Stimulated activated naive B cell treated with anti-CD40 and anti-IgM and Interleukin-4, amounts not matched to agents 10 μg/mL and 1 μg/mL and 100 μg/mL, for 72 hours (primary cell): ENCODE measurements at places on chromosomes 7 and 10.

DNA sequence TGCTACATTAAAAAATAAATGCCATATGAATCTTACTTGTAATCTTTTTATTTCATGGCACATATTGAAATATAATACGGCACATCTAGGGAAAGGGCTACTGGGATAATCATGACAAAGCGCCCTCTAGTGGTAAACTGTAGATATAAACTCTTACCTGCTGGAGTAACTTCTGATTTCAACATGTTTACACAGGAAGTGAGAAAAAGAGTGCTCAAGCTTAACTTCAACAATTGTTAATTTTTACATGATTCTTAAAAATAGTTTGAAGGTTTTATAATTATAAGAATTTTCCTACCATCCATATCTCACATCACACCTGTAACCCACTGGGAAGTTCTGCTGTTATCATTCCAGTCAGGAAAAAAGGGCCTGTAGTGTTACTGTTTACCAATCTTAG, 2.0 kb upstream of the HEPACAM2 start:
- H3K4me3 ChIP-seq: no peak overlapping the region
- H3K27ac ChIP-seq: no peak overlapping the region
- H3K27me3 ChIP-seq: no peaks in the 10 kb centered on the region
- no peak for DNase-seq
- peaks cover 2% of the 10 kb centered on the region for H3K4me1 ChIP-seq

DNA sequence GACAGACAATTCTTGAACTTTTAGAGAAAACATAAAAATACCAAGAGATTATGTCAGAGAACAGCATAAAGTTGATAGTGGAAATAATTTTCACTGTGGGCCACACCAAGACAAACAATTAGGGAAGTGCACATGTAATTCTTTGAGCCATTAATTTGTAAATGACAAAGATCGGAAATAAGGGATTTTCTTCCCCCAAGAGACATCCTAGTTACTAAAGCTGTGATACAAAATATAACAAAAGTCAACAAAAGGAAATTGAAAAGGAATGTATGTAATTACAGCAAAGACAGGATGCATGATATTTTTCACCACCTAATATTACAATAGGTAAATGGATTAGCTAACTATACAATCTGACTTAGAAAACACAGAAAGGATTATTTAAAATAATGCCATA, 12.4 kb upstream of the LRRC72 start:
- no peak overlapping the region for H3K27ac ChIP-seq
- peaks cover 7% of the 10 kb centered on the region for H3K4me1 ChIP-seq
- H3K4me3 ChIP-seq: no peak overlapping the region
- H3K27me3 ChIP-seq: no peaks in the 10 kb centered on the region
- DNase-seq: no peak

DNA sequence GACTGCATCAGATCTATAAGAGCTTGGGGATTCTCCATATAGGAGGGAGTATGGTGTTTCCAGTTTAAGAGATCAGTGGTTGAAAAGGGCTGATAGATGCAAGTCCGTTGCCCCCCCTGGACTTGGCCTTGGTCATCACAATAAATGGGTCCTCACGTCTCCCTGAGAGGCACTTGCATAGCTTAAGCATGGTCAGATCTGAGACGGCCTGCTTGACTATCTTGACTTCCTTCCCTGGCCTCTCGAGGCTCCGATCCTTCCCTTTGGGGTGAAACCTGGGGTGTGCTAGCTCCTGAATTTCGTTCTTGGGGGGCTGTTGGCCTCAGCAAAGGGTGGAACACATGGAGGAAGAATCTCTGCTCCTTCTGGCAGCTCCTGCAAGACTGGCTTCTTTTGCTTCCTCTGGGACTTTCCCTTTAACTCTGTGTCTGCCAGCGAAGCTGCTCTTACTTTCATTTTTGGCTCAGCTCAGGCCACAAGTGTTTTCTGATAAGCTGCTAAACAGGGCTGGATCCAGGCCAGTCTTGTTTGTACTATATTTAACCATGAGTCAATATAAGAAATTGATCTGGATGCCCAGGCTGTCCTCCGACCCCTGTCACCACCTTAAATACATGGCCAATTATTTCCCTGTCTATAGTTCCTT, 11.2 kb upstream of the ZNF485 start:
- peaks cover 29% of the 10 kb centered on the region for H3K4me1 ChIP-seq
- H3K27ac ChIP-seq: peak overlapping the region; percentile 87
- peaks cover 3% of the 10 kb centered on the region for H3K27me3 ChIP-seq
- H3K4me3 ChIP-seq: peak overlapping the region; percentile 83

- H3K27ac ChIP-seq: no peak overlapping the region
- no peaks in the 10 kb centered on the region for H3K36me3 ChIP-seq
- DNase-seq: no peak
Measured at GRCh38 chr10:68153473-68154210, 44.4 kb downstream of the MYPN start.

- H3K4me3 ChIP-seq: no peak overlapping the region
- DNase-seq: no peak
- H3K4me1 ChIP-seq: no peaks in the 10 kb centered on the region
- H3K27ac ChIP-seq: no peak overlapping the region
Measured at GRCh38 chr7:74505471-74506324, 52.0 kb downstream of the GTF2IRD1 start.

- peaks cover 9% of the 10 kb centered on the region for H3K4me1 ChIP-seq
- H3K27me3 ChIP-seq: peaks cover 29% of the 10 kb centered on the region
- no peak overlapping the region for H3K4me3 ChIP-seq
- H3K36me3 ChIP-seq: no peaks in the 10 kb centered on the region
Measured at GRCh38 chr7:104862719-104863118, 151.3 kb upstream of the KMT2E start.

DNA sequence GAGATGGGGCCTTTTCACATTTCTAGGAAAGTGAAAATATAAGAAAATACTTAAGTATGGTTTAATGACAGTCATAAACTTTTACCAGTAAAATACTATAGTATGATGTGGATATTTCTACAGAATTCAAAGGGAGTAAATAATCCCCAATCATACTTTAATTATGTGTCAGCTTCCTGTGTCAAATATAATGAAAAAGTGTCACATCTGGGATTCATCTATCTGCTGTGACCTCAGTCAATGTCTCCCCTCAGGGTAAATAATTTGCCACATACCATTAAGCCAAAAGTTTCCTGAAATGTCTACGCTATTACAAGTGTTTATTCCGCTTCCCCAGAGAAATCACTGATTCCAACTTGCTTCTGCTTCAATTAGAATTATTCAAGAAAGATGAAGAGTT, 110.5 kb downstream of the ITGA8 start:
- H3K27ac ChIP-seq: no peak overlapping the region
- peaks cover 2% of the 10 kb centered on the region for H3K27me3 ChIP-seq
- H3K4me1 ChIP-seq: no peaks in the 10 kb centered on the region
- no peak for DNase-seq
- no peak overlapping the region for H3K4me3 ChIP-seq
- H3K36me3 ChIP-seq: no peaks in the 10 kb centered on the region

GRCh38 chr7:124956160-124956559, 26.5 kb upstream of the POT1 start:
- no peaks in the 10 kb centered on the region for H3K36me3 ChIP-seq
- DNase-seq: no peak
- peaks cover 6% of the 10 kb centered on the region for H3K4me1 ChIP-seq

GRCh38 chr7:6618621-6619020, 3.2 kb downstream of the ZNF853 start:
- DNase-seq: no peak
- peaks cover 7% of the 10 kb centered on the region for H3K36me3 ChIP-seq

DNA sequence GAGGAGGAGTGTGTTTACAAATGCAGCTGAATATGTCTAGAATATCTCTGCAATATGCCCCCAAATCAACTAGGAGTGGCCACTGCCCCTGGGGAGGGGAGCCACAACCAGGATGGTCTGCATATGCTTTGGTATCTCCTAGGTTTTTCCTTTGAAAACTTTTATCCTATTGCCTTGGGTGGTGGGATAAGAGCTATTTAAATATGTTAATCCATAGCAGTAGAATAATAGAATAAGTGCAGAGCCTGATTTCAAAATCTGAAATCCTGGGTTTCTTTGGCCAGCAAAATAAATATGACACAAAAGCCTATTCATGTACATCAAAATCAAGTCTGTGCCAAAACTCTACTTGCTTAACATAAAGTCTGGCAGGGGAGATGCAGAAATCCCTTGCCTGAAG, 79.6 kb upstream of the FGFR2 start:
- no peak overlapping the region for H3K4me3 ChIP-seq
- no peaks in the 10 kb centered on the region for H3K27me3 ChIP-seq
- H3K36me3 ChIP-seq: no peaks in the 10 kb centered on the region
- no peak for DNase-seq
- no peak overlapping the region for H3K27ac ChIP-seq

GRCh38 chr7:70307544-70308106, 709.4 kb downstream of the AUTS2 start:
- peaks cover 7% of the 10 kb centered on the region for H3K36me3 ChIP-seq
- no peaks in the 10 kb centered on the region for H3K27me3 ChIP-seq
- H3K27ac ChIP-seq: no peak overlapping the region
- no peak for DNase-seq
- no peaks in the 10 kb centered on the region for H3K4me1 ChIP-seq
- no peak overlapping the region for H3K4me3 ChIP-seq

GRCh38 chr7:120441850-120442249, 168.9 kb downstream of the KCND2 start:
- H3K4me3 ChIP-seq: no peak overlapping the region
- H3K36me3 ChIP-seq: no peaks in the 10 kb centered on the region
- H3K27me3 ChIP-seq: no peaks in the 10 kb centered on the region
- DNase-seq: no peak
- no peaks in the 10 kb centered on the region for H3K4me1 ChIP-seq

DNA sequence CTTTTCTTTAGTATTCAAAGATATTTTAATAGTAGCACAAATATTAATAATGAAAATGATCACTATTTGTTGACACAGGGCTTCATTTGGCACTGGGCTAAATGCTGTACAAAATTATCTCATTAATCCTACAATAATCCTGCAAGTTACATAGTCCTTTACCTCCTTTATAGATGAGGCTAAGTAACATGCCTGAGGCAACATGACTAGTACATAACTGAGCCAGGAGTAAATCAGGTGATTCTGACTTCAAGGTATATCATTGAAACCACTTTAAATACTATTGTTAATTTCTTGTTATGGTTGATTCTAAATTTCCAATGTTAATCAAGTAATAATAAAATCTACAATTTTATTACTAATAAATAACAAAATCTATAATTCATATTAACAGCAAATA, 39.8 kb downstream of the SEM1 start:
- H3K36me3 ChIP-seq: peaks cover 50% of the 10 kb centered on the region
- H3K4me3 ChIP-seq: no peak overlapping the region
- H3K27me3 ChIP-seq: no peaks in the 10 kb centered on the region
- DNase-seq: no peak
- H3K4me1 ChIP-seq: no peaks in the 10 kb centered on the region

- H3K27ac ChIP-seq: peak overlapping the region; percentile 20
- H3K27me3 ChIP-seq: no peaks in the 10 kb centered on the region
- no peak for DNase-seq
- H3K4me3 ChIP-seq: no peak overlapping the region
Measured at GRCh38 chr10:12699781-12700556, 301.5 kb downstream of the CCDC3 start.
